ENCODE measurements at places on chromosomes 3 and 15.

GRCh38 chr3:126524429-126524988 lies 554 bp downstream of the CHST13 start:
- ATAC-seq: no peak

GRCh38 chr15:37028625-37029296 lies 71.6 kb downstream of the MEIS2 start:
- ATAC-seq: no peak

- no peak for ATAC-seq
These were observed 58.8 kb upstream of the CTXND1 start for GRCh38 chr15:80310776-80311175.

DNA sequence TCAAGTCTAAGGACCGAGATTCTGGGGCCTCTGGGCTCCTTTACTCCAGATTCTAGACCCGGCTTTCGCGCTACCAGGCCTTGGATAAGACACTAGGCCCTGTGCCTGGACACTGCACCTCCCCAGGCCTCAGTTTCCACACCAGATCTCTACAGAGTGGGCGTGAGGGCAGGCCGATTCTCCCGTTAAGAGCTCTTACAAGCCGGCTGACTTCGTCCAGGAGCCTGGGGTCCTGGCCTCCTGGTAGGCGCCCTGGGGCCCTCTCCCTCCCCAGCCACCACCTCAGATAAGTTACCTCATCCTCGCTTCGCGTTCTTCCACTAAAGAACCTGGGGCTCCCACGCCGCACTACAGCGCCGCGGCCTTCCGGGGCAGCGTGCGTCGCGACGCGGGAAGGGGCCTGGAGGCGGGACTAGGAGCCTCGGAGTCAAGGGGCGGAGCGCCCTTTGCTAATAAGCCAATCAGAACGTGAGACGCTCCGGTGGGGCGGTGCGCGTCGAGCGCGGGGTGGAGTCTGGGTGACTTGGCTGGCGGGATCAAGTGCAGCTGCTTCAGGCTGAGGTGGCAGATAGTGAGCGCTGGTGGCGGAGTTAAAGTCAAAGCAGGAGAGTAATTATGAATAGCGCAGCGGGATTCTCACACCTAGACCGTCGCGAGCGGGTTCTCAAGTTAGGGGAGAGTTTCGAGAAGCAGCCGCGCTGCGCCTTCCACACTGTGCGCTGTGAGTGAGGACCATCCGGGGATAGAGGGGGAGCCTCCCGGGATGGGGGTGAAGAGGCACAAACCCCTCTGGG lies at the start of the genes EAF2 and IQCB1:
EAF2 (plus strand) TSS at position 539 of the 794 bp plus-strand sequence; CDS start at position 616, 77 bp downstream.
IQCB1 (minus strand) TSS at position 390 of the 794 bp plus-strand sequence. CDS start 6,100 bp downstream, outside the sequence.
- peak; percentile 99 for ATAC-seq

GRCh38 chr3:99757966-99758365 lies 59.7 kb upstream of the CMSS1 start:
- ATAC-seq: no peak

DNA sequence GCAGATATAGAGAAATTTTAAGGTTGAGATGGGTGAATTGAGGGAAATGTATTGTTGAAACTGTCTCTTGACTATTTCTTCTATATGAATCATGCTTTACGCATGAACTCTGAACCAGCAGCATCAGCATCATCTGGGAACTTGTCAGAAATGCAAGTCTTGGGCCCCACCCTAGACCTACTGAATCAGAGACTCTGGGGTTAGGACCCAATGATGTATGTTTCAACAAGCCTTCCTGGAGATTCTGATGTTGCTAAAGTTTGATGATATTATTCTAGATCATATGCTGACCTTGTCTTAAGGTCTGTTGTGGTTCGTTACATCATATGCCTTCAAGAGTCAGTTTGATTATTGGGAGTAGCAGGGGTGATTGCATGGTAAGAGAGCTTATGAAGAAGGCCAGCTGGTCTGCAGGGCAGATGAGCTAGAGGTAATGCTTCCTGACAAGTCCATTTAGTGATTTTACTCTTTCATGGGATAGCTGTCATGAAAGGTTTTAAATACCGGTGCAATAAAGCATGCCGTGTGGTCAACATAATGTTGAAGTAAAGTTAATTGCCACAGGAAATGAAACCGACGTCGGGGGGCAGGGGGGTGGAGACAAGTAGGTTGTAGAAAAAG lies 152.4 kb upstream of the MRPL3 start:
- no peak for ATAC-seq

- ATAC-seq: no peak
These were observed 13.2 kb downstream of the LINS1 start for GRCh38 chr15:100588638-100589242.

GRCh38 chr3:48897460-48898376 lies 964 bp downstream of the SLC25A20 start:
- ATAC-seq: no peak

- ATAC-seq: no peak
These were observed 62.5 kb downstream of the SPATA16 start for GRCh38 chr3:173078525-173078924.

DNA sequence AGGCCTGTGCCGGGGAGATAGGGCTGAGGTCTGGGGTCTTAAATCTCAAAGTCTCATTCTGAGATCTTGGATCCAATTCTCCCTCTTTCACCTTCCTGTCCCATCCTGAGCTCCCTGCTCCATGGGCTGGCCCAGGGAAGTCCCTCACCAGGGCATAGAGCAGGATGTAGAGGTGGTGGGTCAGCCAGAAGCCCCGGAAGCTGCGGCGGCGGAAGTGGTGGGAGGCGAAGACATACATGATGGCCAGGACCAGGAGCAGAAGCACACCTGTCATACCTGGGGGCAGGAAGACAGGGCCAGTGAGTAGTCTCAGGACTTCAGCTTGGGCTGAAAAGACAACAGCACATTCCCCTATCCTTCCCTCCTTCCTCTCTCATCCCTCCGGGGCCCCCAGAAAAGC lies 16.5 kb downstream of the DUOX2 start:
- ATAC-seq: no peak

GRCh38 chr15:63157891-63158431 lies 684 bp upstream of the RPS27L start:
- ATAC-seq: peak; percentile 15

DNA sequence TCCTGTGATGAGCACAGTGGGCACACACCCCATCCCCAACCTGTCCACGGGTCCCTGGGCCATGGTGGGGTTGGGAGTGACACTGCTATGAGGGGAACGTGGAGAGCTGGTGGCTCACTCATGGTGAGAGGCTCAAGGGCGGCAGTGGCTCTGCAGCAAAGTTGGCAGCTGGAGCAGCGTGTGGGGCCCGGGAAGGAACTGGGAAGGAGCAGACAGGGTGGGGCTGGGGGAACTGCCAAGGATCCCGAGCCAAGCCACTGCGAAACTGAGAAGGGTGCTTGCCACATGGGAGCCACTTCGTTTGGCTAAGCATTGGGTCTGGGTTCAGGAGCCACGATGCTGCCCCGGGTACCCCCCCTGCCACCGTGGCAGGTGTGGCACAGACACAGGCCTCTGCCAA lies 80.1 kb downstream of the SNRK start:
- ATAC-seq: no peak

GRCh38 chr15:82921939-82922338 lies 30.6 kb downstream of the HOMER2 start:
- ATAC-seq: no peak

GRCh38 chr3:136576279-136577009 lies 175.7 kb downstream of the STAG1 start:
- ATAC-seq: no peak

DNA sequence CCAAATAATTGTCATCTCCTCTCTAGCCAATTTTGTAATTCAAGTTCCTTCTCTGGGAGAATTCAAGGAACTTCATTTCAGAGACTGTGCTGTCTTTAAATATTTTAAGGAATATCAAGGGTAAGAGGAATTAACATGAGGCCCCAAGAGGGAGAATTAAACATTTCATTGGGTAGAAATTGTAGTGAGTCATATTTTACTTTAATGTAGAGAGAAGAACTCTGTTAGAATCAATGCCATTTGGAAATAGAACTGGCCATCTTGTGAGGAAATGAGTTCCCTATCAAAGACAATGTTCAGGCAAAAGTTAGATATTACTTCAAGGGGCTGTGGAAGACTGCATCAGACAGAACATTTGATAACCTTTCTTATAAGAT lies 43.5 kb upstream of the TP63 start:
- no peak for ATAC-seq

DNA sequence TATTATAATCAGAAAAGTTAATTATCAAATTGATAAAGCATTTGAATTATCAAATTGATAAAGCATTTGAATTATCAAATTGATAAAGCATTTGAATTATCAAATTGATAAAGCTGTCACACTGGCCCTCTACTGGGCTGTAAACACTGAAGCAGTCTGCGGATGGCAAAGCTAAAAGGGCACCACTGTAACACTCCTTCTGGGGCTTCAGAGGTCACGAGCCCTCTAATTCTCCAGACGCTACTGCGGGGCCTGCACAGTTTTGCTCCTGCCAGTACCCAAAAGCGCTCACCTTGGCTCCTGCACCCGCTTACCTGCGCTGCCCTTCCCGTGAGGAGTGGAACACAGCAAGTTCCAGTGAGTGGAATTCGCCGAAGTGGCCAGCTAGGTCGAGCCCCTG lies 409.0 kb upstream of the KCNMB2 start:
- no peak for ATAC-seq

GRCh38 chr3:15638193-15638890 lies 36.8 kb downstream of the BTD start:
- ATAC-seq: no peak

GRCh38 chr3:172127141-172127540 lies 87.8 kb downstream of the FNDC3B start:
- ATAC-seq: no peak

DNA sequence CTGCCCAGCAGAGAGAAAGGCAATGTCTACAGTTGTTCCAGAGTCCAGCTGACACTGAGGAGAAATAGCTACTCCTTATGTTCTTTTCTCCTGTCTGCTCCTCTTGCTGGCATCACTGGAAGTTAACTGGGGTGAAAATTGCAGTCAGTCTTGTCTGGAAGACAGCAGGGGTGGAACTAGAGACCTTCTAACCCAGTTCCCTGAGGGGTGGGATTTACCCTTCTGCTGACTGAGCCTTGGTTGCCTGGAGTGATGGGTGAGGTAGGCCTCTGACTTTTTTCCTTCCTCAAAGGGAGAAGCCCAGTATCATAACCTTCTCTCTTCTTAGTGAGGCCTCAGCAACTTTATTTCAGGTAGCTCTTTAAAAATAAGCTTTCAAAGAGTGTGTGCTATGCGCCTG lies 16.2 kb downstream of the ZNF609 start:
- no peak for ATAC-seq

- no peak for ATAC-seq
These were observed 23.5 kb downstream of the MYO5A start for GRCh38 chr15:52505151-52505550.

DNA sequence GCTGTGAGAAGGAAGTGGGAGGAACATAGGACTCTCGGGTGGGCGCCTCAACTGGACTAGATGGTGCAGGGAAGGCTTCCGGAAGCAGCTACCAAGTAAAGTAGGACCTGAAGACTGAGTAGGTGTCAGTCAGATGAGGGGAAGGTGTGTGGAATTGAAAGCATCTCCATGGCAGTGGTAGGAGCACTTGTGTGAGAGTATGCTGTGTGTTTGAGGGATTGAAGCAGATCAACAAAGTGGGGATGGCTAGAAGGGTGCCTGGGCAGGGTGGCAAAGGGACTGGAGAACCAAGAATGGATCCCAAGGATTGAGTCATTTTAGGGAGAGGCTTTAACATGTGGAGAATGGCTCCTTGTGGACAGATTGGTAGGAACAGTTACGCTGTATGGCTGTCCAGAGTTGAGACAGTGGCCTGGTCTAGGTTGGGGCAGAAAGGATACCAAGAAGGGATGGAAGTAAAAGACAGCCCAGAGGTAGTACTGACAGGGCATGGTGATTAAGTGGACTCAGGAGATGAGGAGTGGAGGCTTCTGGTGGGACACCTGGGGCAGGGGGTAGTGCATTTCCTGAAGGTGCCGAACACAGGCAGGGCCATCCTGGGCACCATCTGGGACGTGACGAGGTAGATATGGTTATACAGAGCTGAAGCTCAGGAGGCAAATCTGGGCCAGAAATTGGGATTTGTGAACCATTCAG lies 1.5 kb downstream of the UQCC5 start:
- no peak for ATAC-seq

DNA sequence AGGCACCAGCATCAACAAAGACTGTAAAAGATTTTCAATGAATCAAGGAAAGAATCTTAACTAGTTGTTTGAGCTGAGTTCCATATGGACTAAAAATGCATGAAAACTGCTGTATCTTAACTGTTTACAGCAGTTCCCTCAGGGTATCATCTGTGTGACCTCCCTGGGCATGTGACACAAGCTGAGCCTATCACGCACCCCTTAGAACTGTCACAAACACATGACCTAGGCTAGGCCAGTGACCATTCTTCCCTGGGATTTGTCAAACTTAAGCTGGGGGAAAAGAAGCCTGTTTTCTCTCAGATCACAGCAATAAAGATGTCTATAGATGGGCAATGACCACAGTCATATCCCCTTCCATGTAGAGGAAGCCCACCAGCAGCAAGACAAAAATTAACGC lies 35.7 kb downstream of the IGF2BP2 start:
- no peak for ATAC-seq

GRCh38 chr3:111581403-111582119 lies 13.6 kb downstream of the ZBED2 start:
- ATAC-seq: no peak

DNA sequence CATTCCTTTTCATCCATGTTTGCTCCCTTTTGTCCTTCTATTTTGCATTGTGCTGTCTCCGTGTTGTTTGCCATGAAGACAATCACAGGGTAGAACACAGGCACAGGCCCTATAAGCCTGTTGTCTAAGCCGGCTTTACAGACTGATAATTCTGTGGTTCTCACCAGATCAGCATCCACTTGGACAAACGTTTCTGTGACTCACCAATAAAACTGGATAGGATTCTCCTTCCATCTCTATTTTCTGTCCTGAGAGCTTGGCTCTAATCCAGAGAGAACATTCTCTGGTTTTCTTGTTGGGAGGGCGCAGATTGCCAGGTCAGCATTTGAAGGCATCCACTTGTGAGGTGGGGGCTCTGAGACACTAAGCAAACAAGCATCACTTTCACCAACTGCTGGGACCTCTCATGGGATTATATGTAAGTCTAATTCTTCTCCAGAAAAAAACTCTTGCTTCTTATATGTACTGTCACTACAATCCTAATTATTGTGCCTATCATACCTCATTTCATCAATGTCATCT lies 101.6 kb downstream of the ERC2 start:
- ATAC-seq: no peak

DNA sequence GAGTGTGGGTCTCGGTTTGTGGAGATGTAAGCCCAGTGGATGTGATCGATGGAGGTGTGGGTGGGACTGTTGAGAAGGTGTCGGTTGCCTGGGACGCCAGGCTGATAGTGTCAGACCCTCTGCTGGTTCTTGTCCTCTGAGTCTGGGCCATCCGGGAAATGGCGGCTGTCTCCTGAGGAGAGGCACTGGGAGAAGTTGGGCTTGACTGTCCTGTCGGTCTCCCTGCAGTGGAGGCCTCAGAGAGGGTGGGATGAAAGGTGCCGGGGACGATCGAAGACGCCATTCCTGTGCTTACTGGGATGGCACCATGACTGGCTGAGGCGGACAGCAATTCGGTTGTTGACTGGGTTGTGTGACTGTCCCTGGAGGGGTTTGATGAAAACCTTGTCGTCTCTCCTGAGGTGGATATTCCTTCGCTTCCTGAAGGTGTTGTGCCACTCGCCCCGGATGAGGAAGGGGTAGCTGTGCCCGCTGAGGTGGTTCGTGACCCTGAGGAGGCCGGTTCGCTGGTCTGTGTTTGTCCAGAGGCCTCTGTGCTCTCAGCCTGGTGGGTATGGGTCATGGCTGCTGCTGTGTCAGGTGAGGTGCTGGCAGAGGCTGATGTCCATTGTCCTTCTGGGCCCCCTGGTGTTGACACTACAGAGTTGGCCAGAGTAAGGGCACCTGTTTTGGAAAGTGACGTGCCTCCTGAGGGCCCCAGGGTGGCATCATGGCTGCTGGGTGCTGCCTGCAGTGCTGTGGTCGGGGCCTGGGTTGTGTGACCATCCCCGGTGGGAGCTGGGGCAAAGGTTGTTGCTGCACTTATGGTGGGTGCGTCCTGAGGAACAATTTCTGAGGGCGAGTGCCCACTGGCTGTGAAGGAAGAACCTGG lies 22.8 kb downstream of the MUC4 start:
- ATAC-seq: no peak
